NCI-H187 treated with DMSO at 0.1 percent for 48 hours (cell line): ENCODE measurements at places on chromosomes 11 and 22.

GRCh38 chr11:126464796-126465195 lies 109.3 kb downstream of the ST3GAL4 start:
- no peak for DNase-seq

GRCh38 chr11:128151780-128152179 lies 435.6 kb downstream of the ETS1 start:
- no peak for DNase-seq

GRCh38 chr11:5004424-5005274 lies 10.0 kb downstream of the OR51L1 start:
- peak; percentile 13 for DNase-seq

DNA sequence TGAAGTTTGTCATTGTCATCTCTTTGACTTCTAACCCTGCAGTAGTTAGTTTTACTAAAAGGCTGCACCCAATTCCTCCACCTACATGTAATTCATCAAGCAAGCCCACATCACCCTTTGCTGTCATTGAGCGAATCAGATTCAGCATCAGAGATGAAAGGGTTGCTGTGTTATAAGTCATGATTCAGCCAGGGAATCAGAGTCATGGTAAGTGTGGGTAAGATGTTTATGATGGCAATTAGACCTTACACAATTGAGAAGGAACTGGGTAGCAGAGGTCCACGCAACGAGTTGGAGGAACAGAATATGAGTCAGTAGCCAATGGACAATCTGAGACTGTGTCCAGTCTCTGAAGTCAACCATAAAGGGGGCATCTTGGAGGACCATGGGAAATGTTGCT lies 162.8 kb upstream of the SNX19 start:
- DNase-seq: no peak

DNA sequence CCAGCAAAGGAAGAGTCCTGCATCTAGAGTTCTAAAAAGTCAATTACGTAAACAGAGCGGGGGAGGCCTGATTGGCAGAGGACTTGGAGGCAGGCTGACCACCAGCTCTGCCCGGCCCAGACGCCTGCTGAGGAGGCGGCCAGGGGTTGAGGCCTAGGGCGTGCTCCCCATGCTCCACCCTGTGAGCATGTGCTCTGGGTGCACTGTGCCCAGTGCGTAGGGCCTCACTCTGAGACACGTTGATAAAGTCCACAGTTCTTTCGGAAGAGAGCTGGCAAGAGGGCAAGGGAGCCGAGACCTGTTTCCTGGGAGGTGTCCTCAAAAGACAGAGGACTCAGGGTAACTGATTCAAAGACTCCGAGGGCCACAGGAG lies 25.2 kb downstream of the GRIK4 start:
- DNase-seq: no peak

GRCh38 chr22:17097062-17097461 lies 12.3 kb downstream of the IL17RA start:
- no peak for DNase-seq
